ENCODE measurements at places on chromosomes 3 and 15.

DNA sequence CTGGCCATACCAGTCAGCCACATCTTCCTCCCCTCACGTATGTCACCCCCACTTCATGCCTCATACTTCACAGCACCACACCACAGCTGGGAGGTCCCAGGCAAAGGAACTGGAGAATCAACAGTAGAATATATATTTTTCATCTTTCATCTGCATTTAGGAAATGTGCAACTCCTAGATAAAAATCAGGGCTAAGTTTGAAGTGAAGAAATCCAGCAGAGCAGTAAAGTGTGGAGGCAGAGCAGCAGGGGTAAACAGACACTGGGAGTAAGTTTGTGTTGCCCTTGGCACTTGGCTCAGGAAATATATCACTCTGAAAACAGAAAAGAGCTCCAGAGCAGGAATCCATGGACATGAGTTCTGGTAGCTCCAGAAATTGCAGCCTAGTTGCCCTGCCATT, 2.8 kb upstream of the HERC1 start:
- no peak for DNase-seq

- DNase-seq: no peak
Measured at GRCh38 chr3:100256731-100257151, 4.1 kb upstream of the TBC1D23 start.

DNA sequence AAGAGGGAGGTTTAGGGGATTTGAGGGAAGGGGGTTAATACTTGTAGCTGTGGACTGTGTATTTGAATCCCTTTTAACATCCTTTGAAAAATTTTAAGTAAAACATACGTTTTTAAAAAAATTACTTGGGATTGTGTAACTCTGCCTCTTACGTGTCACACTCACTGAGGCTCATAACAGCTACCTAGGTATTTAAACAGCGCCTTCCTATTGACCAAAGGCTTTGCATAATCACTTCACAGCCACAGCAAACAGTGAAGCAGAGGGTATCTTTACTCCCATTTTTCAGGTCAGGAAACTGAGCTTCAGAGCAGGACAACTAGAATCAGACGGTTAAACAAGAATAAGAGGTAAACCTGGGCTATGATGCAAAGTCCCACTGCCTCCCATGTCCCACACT, 95.9 kb downstream of the TLE3 start:
- DNase-seq: no peak

DNA sequence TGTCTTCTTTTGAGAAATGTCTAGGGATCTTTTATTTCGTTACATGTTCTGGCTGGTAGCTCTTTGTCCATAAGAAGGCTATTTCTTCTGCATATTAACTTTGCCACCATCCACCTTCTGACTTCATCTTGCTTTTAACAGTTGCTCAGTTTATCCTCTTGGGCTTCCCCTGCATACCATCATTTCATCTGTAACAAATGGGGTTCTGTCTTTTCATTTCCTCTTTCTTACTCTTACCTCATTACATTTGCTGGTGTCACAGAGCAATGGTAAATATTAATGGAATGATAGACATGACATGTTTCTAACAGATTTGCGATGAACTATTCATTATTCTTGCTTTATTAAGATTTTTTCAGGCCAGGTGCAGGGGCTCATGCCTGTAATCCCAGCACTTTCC, 62.4 kb downstream of the GASK1A start:
- DNase-seq: no peak

DNA sequence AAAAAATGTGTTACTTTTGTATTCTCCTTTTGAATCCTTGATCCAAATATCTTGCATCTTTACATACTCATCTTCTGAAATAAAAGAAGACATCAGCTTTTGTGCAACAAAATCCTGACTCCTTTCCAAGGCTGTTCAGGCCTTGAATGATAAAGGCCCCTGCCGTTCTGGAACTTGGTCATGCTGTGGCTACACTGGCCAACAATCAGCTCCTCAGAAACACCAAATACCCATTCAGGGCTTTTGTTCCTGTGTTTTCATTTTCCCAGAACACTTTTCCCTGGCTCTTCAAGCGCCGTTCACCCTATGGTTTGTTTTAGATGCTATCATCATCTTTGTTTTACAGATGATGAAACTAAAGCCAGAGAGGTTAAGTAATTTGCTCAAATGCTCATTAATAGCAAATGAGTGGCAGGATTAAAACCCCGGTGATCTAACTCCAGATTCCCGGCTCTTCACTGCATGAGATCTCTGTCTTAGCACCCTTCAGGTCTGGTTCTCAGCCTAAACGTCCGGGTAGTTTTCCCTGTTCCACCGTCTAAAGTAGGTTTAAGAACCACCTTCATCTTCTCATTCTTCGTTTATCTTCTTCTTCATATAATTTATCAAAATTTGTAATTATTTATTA, 58.3 kb downstream of the EPHA3 start:
- DNase-seq: no peak

GRCh38 chr3:56075089-56075488, 393.2 kb downstream of the ERC2 start:
- DNase-seq: no peak

DNA sequence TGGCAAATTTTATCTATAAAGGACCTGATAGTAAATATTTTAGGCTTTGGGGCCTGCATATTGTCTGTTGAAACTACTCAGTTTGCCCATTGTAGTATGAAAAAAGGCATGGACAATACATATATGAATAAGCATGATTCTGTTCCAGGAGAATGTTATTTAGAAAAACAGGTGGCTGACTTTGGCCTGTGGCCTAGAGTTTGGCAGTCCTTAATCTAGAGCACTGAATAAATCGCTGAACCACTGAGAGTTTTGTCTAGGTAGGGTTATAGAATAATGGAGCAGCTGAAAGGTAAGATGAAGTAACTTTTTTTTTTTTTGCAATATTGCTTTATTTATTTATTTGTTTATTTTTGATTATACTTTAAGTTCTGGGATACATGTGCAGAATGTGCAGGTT, 75.0 kb downstream of the LRRC49 start:
- DNase-seq: no peak

DNA sequence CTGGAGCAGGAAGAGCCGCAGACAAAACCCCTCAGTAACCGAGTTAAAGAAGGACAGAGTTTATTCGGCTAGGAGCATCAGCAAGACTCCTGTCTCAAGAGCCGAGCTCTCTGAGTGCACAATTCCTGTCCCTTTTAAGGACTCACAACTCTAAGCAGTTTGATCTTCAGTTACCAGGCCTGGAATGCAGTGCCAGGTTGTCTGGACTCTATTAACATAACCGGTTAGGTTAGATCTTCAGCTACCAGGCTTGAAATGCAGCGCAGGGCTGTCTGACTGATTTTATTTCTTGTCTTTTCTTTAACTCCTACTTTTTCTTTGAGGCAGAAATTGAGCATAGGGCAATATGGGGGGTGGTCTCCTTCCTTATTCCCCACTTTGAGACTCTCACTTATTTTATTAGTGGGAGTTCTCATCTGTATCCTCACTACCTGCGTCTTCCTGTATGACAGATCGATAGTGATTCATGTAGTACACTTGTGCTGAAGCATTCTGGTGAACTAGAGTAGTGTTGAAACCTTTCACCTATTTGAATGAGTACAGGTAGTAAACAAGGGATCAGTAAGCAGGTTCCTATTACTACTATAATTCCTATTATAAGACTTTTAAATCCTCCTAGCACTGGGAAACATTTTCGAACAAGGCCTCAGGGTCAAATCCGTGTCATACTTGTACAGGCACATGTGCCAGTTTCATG, 325.0 kb downstream of the CGGBP1 start:
- DNase-seq: no peak

DNA sequence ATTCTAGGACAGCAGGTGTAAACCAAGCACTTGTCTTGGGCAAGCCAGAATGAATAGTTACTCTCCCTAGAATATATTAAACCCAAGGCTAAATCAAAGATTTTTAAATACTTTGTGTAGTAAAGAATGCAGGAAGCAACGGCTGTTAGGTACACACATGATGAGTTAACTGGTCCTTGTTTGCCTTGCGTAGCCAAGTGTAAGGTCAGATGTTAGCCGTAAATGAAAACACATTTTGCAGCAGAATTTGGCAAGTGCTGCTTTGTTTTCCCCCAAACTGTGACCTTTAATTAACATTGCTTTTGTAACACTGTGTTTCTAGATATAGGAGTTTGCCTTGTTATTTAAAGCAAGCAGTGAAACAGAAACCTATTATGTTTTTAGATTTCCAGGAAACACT, 368.7 kb downstream of the IL5RA start:
- DNase-seq: no peak

- no peak for DNase-seq
Measured at GRCh38 chr3:162544246-162544645, 1047.6 kb downstream of the OTOL1 start.

DNA sequence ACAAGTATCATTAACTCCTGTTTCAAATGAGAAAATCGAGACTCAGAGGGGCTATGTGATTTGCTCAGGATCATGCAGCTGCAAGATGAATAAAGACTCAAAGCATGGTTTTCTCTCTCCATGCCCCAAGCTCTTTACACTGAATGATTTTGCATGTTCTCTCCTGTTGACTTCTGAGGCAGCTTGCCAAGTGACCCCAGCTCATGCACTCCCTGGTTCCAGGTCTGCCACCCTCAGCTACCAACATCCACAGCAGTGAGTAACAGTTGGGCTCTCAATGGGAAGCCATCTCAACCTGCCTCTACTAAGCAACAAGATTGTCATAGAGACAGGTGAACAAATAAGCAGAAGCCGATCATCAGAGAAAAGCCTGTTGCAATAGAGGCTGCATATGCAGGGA, 116.9 kb upstream of the GADL1 start:
- DNase-seq: no peak

- DNase-seq: no peak
Measured at GRCh38 chr3:12620729-12621128, 43.2 kb downstream of the RAF1 start.

DNA sequence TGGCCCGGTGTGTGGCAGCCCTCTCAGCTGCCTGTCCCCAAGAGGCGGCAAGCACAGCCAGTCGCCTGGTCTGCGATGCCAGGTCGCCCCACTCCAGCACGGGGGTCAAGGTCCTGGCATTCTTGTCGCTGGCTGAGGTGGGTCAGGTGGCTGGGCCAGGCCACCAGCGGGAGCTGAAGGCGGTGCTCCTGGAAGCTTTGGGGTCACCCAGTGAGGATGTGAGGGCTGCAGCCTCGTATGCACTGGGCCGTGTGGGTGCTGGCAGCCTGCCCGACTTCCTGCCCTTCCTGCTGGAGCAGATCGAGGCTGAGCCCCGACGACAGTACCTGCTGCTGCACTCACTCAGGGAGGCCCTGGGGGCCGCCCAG, 20.8 kb downstream of the CAND2 start:
- DNase-seq: no peak

DNA sequence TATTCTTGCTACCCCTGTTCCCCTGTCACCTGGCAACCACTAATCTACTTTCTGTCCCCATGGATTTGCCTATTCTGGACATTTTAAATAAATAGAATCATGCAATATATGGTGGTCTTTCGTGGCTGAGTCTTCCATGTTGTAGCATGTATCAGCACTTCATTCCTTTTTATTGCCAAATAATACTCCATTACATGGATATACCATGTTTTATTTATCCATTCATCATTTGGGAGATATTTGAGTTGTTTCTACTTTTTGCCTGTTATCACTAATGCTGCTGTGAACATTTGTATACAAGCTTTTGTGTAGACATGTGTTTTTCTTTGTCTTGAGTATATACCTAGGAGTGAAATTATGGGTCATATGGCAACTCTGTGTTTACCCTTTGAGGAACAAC, 50.6 kb downstream of the NR2C2 start:
- DNase-seq: no peak

DNA sequence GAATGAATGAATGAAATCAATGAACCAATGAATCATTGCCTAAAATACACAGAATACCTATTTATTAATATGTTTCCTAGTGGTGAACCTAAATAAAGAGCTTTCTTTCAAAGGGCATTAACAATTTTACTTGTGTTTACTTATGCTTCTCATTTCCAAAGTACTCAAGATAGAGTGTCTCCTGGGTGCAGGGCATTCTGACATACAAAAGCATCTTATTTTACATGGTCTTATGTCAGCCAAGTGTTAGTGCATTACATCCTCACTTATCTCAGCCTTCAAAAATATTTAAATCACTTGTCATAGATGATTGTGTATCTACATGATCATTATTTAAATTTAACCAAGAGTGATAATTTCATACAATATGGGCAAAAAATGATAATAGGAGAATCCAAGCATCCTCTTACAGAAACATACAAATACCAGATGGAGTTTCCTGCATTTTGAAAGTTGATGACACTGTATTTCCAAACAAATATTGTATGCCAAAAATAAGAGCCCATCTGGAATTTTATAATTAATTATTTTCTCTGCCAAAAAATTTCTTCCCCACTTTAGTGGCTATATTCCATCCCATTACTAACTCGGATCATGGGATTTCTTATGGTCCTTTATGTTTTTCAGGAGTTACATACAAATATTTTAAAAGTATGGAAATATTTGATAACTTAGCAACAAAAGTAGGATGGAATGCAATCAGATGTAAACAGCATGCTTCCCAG, 279.0 kb downstream of the RBMS3 start:
- DNase-seq: no peak

GRCh38 chr3:58429657-58430056, 4.0 kb downstream of the PDHB start:
- DNase-seq: no peak

GRCh38 chr3:33575311-33575710, 135.1 kb upstream of the UBP1 start:
- DNase-seq: no peak

DNA sequence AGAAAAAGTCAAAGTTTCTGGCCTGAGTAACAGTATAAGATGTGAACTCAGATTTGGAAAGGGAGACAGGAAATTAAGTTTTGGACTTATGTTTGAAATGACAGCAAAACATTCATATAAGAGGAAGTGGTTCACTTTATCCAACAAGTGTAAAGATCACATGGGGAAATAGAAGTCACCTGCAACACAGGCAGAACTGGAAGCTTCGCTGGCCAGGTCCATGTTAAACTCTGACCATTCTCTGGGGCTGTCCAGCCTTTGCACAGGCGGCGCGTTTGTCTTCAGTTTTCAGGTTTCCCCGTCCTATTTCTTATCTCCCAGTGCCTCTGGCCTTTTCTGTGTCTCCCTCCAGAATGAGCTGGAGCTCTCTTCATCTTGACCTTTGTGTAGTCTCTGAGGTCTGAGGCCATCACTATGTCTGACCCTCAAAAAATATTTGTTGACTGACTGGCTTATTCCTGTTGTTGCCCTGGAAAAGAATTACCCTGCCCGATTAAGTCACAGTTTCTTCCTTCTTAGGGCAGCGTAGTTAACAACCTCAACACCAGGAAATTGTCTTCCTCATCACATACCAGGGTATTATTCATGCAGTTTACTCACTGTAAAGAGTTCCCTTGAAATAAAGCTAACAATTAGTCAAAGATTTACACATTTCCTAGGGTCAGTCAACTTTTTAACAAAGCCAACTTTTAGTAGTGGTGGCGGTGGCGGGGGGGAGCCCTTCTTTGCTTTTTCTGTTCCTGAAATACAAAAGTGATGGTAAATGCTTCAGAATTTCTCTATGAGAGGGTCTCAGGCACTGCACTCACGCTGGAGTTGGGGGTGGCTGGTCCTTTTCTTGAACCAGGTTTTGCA, 959 bp upstream of the RASA2 start:
- DNase-seq: no peak

GRCh38 chr3:84727616-84728015, 231.2 kb upstream of the CADM2 start:
- no peak for DNase-seq
